HFFc6 (cell line): ENCODE measurements at places on chromosomes 11 and 22. TPM values are rescaled to one million over a fixed set of nuclear protein-coding genes. Genes with fewer than 3 reads are reported as not detected.

TECTA gene
- total RNA-seq, result 0.12 to 0.17 TPM (median 0.12 TPM) in 3 replicates

CARD10 gene
- 4.6 TPM in 3 replicates for total RNA-seq

PAX6 gene
- total RNA-seq, result 1.3 TPM in 1 of 3 replicates, not detected in the others

MAPK8IP1 gene
- total RNA-seq, result 8.7 and 9.6 TPM in 2 replicates

SERPIND1 gene
- total RNA-seq, result 0.07 to 0.11 TPM in 2 of 3 replicates, not detected in the other

CBLIF gene
- not detected in 3 replicates for total RNA-seq
